ENCODE measurements at places on chromosomes 16 and 17.

- no peak overlapping the region for H3K4me3 ChIP-seq
- peaks cover 4% of the 10 kb centered on the region for H3K36me3 ChIP-seq
- H3K4me1 ChIP-seq = peaks cover 4% of the 10 kb centered on the region
- DNase-seq = no peak
- H3K27ac ChIP-seq = no peak overlapping the region
- H3K27me3 ChIP-seq = no peaks in the 10 kb centered on the region
These were observed 31.0 kb downstream of the CTCF start for GRCh38 chr16:67593288-67593687.

- H3K36me3 ChIP-seq = no peaks in the 10 kb centered on the region
- H3K27ac ChIP-seq = peak overlapping the region; percentile 91
- DNase-seq = no peak
- peaks cover 26% of the 10 kb centered on the region for H3K4me1 ChIP-seq
- peak overlapping the region; percentile 98 for H3K4me3 ChIP-seq
- H3K27me3 ChIP-seq = no peaks in the 10 kb centered on the region
These were observed 998 bp upstream of the PRKCA start for GRCh38 chr17:66301367-66301863.

GRCh38 chr16:54282202-54282927 lies 4.2 kb downstream of the IRX3 start:
- no peak for DNase-seq
- H3K4me3 ChIP-seq = no peak overlapping the region
- no peak overlapping the region for H3K27ac ChIP-seq
- peaks cover 62% of the 10 kb centered on the region for H3K27me3 ChIP-seq
- no peaks in the 10 kb centered on the region for H3K36me3 ChIP-seq
- peaks cover 49% of the 10 kb centered on the region for H3K4me1 ChIP-seq

GRCh38 chr16:67196881-67197280 lies 2.0 kb upstream of the ELMO3 start:
- H3K4me1 ChIP-seq = peaks cover 26% of the 10 kb centered on the region
- DNase-seq = no peak
- H3K4me3 ChIP-seq = no peak overlapping the region
- H3K36me3 ChIP-seq = peaks cover 33% of the 10 kb centered on the region
- no peaks in the 10 kb centered on the region for H3K27me3 ChIP-seq
- no peak overlapping the region for H3K27ac ChIP-seq

- no peak for DNase-seq
- no peak overlapping the region for H3K4me3 ChIP-seq
These were observed 528.2 kb upstream of the RBFOX1 start for GRCh38 chr16:6804461-6804860.

- H3K4me3 ChIP-seq = no peak overlapping the region
- H3K4me1 ChIP-seq = no peaks in the 10 kb centered on the region
- no peaks in the 10 kb centered on the region for H3K36me3 ChIP-seq
- no peak overlapping the region for H3K27ac ChIP-seq
- H3K27me3 ChIP-seq = no peaks in the 10 kb centered on the region
These were observed 4.8 kb upstream of the KRT31 start for GRCh38 chr17:41402161-41402560.

- no peaks in the 10 kb centered on the region for H3K27me3 ChIP-seq
- peak overlapping the region; percentile 86 for H3K27ac ChIP-seq
- DNase-seq = peak; percentile 71
- H3K4me3 ChIP-seq = peak overlapping the region; percentile 84
These were observed 650 bp downstream of the KIAA0753 start for GRCh38 chr17:6639586-6640535.

- H3K36me3 ChIP-seq = peaks cover 28% of the 10 kb centered on the region
- no peak overlapping the region for H3K4me3 ChIP-seq
- no peaks in the 10 kb centered on the region for H3K27me3 ChIP-seq
- H3K4me1 ChIP-seq = no peaks in the 10 kb centered on the region
- H3K27ac ChIP-seq = no peak overlapping the region
These were observed 39.7 kb upstream of the PITPNM3 start for GRCh38 chr17:6596081-6596480.

- no peak overlapping the region for H3K4me3 ChIP-seq
- H3K27me3 ChIP-seq = no peaks in the 10 kb centered on the region
- no peak overlapping the region for H3K27ac ChIP-seq
- H3K4me1 ChIP-seq = no peaks in the 10 kb centered on the region
These were observed 8.4 kb upstream of the ARHGAP17 start for GRCh38 chr16:25023556-25023955.

- H3K27me3 ChIP-seq = no peaks in the 10 kb centered on the region
- DNase-seq = peak; percentile 80
- H3K4me3 ChIP-seq = peak within 1 kb of the TSS; percentile 45
- peaks cover 27% of the 10 kb centered on the region for H3K4me1 ChIP-seq
- H3K36me3 ChIP-seq = no peaks in the 10 kb centered on the region
These were observed at the start of gene RASL10B for GRCh38 chr17:35731239-35731916. Gene RASL10B (plus strand): TSS chr17:35731639. CDS start chr17:35735185, 3,546 bp downstream.

- no peaks in the 10 kb centered on the region for H3K36me3 ChIP-seq
- peak; percentile 55 for DNase-seq
- H3K4me1 ChIP-seq = peaks cover 31% of the 10 kb centered on the region
- H3K27me3 ChIP-seq = no peaks in the 10 kb centered on the region
- H3K4me3 ChIP-seq = no peak overlapping the region
These were observed 2.1 kb upstream of the CUEDC1 start for GRCh38 chr17:57957120-57957850.

DNA sequence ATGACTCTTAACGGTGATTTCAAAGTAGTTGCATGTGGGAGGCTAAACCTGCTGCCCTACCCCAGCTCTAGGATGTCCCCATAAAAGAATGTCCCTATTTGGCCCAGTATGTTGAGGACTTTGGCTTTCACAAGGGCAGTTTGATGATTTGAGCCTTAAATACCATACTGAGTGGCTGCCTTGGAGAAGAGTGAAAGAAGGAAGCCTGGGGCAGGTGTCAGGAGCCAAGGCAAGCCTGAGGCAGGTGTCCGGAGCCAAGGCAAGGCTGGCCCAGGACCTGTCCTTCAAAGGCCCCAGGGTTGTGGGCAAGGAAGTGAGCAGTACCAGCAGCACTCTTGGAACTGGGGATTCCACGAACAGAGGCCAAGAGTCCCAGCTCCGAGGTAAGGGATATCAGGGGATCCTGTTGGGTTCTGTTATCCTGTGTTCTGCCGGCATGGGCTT lies 18.6 kb downstream of the ST6GALNAC2 start:
- H3K27ac ChIP-seq = no peak overlapping the region
- no peaks in the 10 kb centered on the region for H3K36me3 ChIP-seq
- no peaks in the 10 kb centered on the region for H3K27me3 ChIP-seq

DNA sequence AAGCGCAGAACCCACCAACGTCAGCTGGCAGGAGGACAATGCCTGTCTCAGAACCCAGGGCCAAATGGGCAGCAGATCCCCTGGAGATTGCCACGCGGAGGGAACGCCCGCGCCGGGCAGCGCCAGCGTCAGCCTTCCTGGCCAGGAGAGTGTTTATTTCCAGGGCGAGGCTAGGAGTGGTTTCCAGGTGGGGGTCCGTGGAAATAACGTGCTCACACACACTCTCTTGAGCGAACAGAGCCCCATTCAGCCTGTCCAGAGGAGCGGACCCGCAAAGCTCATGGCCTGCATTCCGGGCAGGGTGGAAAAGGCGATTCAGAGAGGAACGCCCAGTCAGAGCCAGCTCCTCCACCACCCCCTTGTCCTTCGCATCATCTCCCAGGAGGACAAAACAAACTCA lies 40.3 kb downstream of the SDK2 start:
- H3K27me3 ChIP-seq = no peaks in the 10 kb centered on the region
- no peak overlapping the region for H3K27ac ChIP-seq
- no peaks in the 10 kb centered on the region for H3K36me3 ChIP-seq
- no peak overlapping the region for H3K4me3 ChIP-seq
- H3K4me1 ChIP-seq = no peaks in the 10 kb centered on the region
- no peak for DNase-seq

DNA sequence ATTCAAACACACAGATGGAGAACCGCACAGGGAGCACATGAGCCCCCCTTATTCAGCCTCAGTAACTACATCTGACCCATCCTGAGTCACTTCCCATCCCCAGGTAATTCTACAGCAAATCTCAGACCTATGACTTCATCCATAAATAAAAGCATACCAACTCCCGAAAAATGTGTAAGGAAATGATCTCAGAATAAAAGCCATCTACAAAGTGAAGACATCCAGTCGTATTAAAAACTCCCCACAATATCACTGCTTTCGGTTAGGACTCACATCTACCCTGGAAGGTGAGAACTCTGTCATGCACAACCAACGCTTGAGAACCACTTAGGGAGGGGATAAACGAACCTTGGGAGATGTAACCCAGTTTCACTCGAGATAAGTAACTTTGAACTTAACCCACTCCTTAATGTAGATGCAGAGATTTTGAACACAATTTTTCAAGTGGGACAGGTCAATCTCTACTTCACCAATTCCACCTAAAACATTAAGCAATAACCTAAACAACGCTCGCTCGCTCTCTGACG lies 1.3 kb downstream of the USP36 start:
- no peaks in the 10 kb centered on the region for H3K27me3 ChIP-seq
- no peak for DNase-seq
- peaks cover 31% of the 10 kb centered on the region for H3K36me3 ChIP-seq
- peak overlapping the region; percentile 84 for H3K4me3 ChIP-seq

DNA sequence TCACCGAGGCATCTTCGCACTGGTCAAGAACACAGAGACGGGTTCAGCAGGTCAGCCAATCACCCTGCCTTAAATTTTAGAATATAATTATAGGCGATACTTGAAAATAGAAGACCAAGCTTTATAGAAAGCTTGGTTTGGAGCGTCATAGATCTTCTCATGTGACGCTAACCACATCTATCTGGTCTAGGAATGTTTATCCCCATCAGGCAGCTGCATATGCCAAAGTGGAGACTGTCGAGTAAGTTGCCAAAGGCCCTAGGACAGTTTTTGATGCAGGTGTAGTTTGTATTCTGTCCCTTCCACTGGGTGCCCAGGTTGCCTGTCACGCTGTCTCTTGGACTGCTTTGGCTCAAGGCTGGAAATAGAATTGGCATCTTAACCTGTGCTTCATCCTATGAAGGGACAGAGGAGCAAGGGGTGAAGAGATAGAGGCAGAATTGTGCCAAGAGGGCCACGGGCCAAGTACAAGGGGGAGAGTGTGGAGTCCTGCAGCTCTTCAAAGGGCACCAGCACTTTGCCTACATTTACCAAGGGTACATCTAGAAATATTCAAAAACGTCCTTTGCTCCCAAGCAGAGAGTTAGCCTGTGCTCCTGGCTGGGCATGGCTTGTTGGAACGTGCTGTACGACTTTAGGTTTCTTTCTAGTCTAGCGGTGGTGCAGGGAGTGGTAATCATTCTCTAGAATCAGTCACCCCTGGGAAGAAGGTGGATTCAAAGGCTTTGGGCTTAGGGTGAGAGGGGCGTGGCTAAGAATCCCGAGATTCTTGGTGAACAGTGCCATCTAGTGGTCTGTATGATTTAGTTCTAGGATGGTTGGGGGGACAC lies 5.3 kb upstream of the WIPI1 start:
- no peaks in the 10 kb centered on the region for H3K4me1 ChIP-seq
- H3K36me3 ChIP-seq = no peaks in the 10 kb centered on the region
- DNase-seq = peak; percentile 78
- H3K4me3 ChIP-seq = no peak overlapping the region

GRCh38 chr16:30963925-30964511 lies 6.5 kb downstream of the SETD1A start:
- H3K4me3 ChIP-seq = no peak overlapping the region
- no peak for DNase-seq
- H3K36me3 ChIP-seq = peaks cover 82% of the 10 kb centered on the region
- H3K27ac ChIP-seq = no peak overlapping the region
- peaks cover 5% of the 10 kb centered on the region for H3K4me1 ChIP-seq

- DNase-seq = no peak
- H3K27ac ChIP-seq = no peak overlapping the region
- no peaks in the 10 kb centered on the region for H3K27me3 ChIP-seq
- H3K36me3 ChIP-seq = no peaks in the 10 kb centered on the region
These were observed 194.5 kb upstream of the CDH13 start for GRCh38 chr16:82432261-82432660.

Measured in sigmoid colon (tissue), 7 donors.